T follicular helper cell (primary cell): ENCODE measurements at places on chromosomes 16 and 17.

DNA sequence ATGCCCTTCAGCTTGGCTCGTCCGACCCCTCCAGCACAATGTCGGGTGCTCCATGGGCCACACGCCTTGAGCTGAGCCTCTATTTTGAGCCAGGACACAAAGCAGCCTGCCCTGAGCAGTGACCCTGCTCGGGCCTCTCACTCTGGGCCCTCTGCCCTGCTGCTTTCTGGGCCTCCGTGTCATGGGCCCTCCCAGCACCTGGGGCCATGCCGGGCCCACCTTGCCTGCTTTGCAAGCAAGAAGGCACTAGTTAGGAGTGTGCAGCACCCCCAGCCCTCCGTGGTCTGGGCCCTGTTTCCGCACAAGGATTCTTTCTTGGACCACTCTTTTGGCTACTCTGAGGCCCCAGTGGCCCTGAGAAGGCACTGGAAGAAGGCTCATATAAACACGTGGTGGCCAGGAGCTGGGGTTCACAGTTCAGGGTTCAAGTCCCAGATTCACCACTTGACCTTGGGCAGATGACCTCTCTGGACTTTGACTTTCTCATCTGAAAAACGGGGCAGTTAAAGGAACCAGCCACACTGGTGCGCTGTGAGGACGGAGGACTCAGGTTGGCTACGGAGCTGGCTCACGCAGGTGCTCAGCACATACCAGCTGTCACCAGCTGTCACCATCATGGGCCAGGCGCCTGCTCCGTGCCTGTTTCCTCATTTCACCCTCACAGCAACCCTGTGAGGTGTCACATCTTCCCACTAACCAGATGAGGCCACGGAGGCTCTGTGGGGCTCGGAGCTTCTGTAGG, 166.0 kb upstream of the GSE1 start:
- DNase-seq: no peak

DNA sequence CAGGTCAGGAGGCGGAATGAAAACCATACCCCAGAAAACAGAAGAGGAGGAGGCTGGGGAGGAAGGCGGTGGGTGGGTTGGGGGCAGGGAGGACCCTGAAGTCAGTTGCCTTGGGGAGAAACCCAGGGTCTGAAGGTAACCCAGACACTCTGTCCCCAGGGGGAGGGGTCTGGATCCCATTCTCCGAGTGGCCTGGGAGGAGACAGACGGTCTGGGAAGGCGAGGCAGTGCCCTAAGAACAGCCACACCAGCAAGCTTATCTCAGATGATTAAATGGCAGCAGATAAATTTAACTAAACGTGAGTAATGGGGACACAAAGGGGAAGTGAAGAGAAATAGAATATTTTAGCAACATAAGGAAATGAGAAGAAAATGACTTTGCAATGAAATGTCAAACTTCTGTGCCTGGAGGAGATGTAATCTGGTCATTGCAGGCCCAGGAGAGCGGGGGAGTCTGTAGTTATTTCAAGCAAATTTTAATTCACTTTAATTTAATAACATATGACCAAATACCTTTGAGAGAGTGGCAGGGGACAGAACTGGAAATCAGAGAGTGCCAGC, 21.4 kb upstream of the ZFP90 start:
- DNase-seq: no peak

DNA sequence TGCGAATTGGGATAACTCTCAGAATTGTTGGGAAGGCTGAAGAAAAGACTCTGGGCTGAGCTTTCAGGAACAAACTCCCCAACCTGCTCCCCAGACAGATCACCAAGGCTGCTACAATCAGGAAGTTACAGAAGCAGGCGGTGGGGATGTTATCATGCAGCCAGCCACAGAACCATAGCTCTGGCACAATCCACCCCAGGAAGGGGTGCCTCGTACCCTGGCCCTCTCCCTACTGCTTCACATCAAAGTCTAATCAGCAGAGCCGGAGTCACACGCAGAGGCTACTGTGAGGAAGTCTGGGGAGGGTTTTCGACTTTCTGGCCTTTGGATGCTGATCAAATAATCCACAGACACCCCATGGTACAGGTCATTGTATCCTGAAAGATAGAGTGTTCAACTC, 86.8 kb downstream of the NTN1 start:
- DNase-seq: no peak

- DNase-seq: no peak
Observed at GRCh38 chr17:1745513-1746020, 2.9 kb downstream of the SERPINF2 start.

GRCh38 chr16:56241596-56241995, 50.3 kb downstream of the GNAO1 start:
- DNase-seq: no peak

DNA sequence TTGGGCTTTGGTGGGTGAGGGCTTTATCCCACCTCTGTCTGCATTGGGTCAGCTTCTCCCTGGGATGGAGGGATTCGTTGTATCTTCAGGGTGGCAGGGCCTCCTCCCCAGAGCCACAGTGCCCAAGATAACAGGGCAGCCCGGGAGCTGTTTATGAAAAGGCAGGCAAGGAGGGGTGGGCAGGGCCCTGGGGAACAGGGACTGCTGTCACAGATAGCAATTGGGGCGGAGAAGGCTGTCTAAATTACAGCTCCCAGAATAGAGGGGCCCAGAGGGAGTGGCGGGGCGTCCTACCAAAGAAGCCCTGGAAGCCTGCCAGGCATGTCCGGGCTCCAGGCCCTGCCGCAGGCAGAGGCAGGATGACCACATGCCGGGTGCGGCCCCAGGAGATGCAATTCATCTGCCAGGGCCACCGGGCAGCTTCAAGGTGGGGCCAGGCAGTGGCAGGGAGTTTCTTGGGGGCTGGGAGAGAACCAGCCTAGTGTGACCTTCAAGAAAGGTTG, 18.8 kb upstream of the PHOSPHO1 start:
- no peak for DNase-seq

- no peak for DNase-seq
Observed at GRCh38 chr16:10031473-10031872, 150.8 kb downstream of the GRIN2A start.

DNA sequence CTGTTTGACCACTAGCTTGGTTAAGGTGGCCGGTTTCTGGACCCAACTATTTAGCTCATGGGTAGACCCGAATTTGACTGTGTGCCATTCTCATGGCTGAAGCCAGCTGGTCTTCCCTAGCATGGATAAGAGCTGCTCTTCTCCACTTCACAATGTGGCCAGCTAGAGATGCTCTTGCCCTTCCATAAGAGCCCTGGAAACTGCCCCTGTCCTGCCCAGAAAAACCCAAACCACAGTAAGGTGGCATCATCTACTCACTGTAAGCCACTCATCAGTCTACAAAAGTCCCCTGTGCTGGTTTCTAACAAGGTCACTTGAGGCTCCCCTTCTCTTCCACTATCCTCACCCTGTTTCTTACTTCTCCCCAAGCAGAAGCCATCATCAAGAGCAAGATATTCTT, 165.1 kb downstream of the HS3ST2 start:
- DNase-seq: no peak

GRCh38 chr17:67558740-67559380, 158.9 kb upstream of the NOL11 start:
- no peak for DNase-seq

GRCh38 chr17:50893183-50893993, 27.2 kb upstream of the TOB1 start:
- DNase-seq: no peak

DNA sequence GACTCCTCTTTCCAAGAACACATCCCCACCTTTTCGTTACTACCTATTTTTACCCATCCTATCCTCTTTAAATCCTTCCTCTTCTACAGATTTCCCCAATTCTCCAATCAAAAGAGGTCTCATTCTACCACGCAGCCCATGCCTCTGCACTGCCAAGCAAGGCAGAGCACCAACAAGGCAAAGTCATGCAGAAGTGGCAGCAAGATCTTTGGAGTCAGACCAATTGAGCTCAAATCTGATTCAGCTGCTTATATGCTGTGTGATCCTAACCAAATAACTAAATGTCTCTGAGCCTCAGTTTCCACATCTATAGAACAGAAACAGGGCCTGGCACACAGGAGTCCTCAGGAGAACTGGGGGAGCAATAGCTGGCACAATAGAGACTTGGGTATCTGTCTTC, 41.0 kb downstream of the TOM1L2 start:
- no peak for DNase-seq

GRCh38 chr16:73106329-73107034, 58.6 kb upstream of the ZFHX3 start:
- no peak for DNase-seq

DNA sequence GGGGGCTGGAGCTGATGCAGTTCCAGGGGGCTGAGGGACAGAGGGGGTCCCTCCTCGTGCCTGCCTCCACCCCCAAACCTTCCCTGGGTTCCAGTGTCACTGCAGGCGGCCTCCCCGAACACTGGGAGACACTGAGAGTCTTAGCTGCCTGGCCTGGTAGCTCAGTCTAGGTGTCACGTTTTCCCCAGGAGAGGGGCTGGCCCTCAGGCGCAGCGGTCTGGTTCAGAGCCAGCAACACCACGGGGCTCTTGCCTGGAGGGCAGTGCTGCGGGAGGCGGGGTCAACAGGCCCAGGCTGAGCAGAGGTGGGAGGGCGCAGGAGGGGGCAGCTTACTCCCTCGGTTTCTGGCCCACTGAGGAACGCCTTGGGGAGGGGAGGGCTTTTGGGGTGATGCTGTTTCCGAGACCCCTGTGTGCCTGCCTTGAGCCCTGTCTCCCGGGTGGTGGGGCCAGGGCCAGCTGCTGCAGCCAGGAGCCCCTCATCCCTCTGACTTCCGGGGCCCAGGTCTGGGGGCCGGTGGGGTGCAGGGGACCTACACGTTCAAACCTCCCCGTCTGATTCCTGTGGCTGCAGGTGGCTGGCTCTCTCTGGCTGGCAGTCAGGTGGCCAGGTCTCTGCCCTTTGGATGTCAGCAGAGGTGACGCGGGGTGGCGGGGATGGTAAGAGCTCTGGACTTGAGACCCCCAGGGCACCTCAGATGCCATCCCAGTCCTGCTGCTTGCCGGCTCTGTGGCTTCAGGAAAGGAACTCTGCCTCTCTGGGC, 89.3 kb upstream of the GSE1 start:
- DNase-seq: no peak

DNA sequence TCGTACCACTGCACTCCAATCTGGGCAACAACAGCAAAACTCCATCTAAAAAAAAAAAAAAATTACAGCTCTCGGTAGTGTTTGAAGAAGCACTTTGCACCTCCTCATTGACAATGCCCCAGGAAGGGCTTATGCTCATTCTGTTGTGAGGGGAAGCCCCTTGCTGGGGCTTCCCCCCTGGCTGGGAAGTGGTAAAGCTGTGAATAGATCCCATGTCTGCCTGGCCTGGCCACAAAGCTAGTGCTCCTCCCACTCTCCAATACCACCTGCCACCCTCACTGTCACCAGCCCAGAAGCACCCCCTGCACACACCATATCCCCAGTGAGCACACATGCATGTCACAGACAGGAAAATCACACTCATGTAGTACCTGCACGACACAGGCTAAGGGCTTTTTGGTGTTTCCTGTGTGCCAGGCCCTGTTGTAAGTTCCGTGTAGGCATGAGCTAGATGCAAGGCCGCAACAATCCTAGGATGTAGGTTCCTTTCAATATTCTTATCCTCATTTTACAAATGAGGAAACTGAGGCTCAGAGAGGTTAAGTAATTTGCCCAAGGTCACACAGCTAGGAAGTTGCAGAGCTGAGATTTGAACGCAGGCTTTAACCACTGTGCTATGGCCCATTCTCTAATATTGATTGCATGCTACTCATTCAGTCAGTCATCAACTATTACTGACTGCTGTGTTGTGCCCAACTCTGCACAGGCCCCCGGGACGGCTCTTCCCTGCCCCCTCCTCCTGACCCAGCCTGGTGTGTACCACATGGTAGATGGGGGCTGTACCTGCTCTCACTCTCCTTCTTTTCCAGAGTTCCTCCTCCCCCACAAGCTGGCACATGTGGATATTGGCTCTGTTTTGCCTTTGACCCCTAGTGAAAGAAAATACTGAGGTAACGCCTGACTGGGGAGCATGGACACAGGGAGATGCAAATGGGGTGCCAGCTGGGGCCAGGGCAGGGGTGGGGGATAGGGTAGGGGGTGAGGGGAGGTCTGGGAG, 11.9 kb upstream of the COL1A1 start:
- DNase-seq: no peak
